ENCODE measurements at places on chromosomes 4 and X. TPM values are rescaled to one million over a fixed set of nuclear protein-coding genes. Genes with fewer than 3 reads are reported as not detected.

GRCh38 chr4:36385951-36386571 is 104.6 kb downstream of the DTHD1 start:
- no peak for DNase-seq

- no peak for DNase-seq
These were observed 91.8 kb upstream of the HPRT1 start for GRCh38 chrX:134368126-134368525.

DNA sequence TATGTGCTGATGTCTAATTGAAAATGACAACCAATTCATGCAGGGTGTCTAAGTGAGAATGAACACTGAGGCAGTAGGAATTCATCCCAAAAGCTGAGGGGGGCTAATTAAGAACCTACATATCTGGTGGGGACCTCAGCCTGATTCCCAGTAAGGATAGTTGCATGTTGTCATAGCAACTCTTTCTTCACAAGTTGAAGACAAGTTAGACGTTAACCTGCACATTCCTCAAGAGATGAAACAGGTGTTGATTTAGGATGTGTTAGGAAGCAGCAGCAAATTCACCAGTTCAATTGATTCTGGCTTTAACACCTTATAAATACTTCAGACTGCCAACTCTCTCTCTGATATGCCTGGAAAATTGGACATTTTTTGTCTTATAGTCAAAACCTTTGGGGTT is 7.3 kb downstream of the FNIP2 start:
- DNase-seq = no peak

F11 gene
- polyA plus RNA-seq = not detected

GRCh38 chrX:119187298-119187697 is 48.8 kb upstream of the PGRMC1 start:
- DNase-seq = no peak

- no peak for DNase-seq
These were observed 115.1 kb upstream of the MXRA5 start for GRCh38 chrX:3461397-3462165.

NXF2B gene
- not detected for polyA plus RNA-seq

EGFL6 gene
- polyA plus RNA-seq = 72.1 TPM

DNA sequence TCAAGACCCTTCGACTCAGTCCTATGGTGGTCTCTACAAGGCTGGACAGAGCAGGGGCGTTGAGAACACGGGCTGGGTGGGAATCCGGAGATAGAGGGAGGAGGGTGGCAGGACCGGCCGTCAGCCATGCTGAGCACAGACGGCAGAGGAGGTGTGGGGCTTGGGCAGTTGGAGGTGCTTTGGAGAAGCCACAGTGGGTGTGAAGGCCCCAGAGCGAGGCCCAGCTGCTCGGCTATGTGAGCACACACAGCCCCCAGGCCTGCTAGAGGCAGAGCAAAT is 4.2 kb downstream of the PDE6B start:
- no peak for DNase-seq

GRCh38 chr4:153927451-153927850 is 138.6 kb upstream of the SFRP2 start:
- DNase-seq = no peak

CTAG1B gene
- polyA plus RNA-seq = not detected

TCEAL2 gene
- 0.28 TPM for polyA plus RNA-seq

CDS1 gene
- polyA plus RNA-seq = 0.28 TPM

DNA sequence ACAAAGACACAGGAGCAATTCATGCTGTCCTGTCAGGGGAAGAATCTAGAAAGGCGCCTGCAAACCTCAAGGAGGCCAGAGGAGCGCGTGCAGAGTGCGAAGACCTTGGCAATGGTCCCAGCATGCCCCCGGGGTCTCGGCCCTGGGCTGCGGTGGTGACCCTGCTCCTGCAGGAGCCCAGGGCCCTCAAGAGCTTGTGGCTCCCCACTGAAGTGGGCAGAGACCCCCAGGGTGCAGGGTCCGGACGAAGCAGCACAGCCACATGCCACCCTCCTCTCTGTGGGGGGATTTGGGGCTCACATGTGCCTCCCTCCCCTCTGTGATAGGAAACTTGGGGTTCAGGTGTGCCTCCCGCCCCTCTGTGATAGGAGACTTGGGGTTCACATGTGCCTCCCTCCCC is 39.3 kb downstream of the GAK start:
- no peak for DNase-seq

DNA sequence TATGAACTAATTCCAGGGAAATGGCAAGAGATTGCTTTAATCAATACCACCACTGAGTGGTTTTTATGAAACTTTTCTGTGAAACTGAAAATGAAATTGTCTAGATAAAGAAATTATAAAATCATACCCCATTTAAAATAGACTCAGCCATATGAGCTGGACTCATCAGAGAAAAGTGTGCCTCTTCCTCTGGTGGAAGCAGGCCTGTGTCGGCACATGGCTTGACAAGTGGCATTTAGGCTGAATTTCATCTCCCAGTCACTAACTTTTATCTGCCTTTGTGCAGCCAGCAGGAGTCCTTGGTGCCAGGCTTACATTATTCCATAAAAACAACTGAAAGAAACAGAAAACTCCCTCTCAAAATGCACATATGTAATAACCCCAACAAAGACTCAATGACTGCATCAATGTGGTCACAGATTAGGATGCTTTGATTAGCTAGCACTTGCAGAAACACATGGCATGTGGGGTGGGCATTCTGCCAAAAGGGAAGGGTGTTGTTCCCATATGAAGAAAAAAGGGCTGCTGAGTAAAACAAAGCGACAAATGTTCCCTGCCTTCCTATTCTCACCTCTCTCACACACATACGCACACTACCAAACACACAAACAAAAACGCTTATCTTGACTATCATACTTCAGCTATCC is 232.3 kb downstream of the PABPC4L start:
- no peak for DNase-seq

DNA sequence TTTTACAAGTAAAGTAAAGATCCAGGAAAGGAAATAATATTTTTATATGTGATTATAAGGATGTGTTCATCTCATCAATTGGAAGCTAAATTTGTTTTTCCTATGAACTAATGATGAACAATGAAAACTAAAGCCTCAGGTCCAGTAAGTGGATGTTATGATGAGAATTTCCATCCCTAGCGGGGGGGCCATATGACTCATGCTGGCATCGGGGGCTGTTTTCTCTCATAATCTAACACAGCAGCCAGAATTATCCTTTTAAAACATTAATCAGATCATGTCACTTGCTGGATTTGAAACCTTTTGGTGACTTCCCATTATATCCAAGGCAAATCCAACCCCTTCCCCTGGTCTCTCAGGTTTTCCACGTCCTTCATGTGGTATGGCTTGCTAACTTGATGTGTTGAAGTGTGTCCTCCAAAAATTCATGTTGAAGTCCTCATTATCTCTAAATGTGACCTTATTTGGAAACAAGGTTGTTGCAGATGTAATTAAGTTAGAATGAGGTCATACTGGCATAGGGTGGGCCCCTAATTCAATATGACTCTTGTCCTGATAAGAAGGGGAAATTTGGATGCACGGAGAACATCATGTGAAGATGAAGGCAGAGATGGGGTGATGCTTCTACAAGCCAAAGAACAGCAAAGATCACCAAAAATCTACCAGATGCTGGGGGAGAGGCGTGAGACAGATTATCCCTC is 96.8 kb downstream of the AKAP4 start:
- DNase-seq = no peak

- no peak for DNase-seq
These were observed 25.7 kb downstream of the TRPC5 start for GRCh38 chrX:112056886-112057285.

- DNase-seq = no peak
These were observed 202.2 kb upstream of the GPRIN3 start for GRCh38 chr4:89509708-89510281.

GRCh38 chr4:145083891-145084605 is 13.9 kb downstream of the ANAPC10 start:
- DNase-seq = no peak

- no peak for DNase-seq
These were observed 165.4 kb upstream of the WDR1 start for GRCh38 chr4:10281996-10282395.

- DNase-seq = no peak
These were observed 355.2 kb downstream of the UNC5C start for GRCh38 chr4:95193391-95194224.

DNA sequence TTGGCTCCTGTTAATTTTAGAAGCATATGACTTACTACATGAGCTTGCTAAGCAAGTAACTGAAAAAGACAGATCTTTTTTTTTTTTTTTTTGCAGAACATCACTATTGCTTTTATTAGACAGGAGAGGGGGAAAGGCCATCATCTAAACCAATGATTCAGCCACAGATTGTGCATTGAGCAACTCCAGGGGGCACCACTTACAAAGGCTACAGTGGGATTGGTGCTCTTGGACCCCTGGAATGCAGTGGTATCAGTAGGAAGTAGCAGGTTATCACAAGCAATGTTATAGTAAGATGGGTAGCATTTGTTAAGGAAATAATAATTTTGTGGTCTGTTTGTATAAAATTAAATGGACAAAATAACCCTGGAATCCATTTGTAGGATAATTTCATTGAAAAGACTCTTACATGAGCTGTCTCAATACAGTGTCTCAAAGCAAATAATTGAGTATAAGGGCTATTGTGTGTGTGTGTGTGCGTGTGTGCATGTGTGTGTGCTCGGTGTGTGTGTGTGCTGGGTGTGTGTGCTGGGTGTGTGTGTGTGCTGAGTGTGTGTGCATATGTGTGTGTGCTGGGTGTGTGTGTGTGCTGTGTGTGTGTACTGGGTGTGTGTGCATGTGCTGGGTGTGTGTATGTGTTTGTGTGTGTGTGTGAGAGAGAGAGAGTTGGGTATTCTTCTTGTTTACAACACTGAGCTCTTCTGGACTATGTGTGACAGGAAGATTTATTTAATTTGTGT is 296.3 kb downstream of the PCDH7 start:
- DNase-seq = no peak

GRCh38 chrX:39650768-39651347 is 446.9 kb downstream of the BCOR start:
- no peak for DNase-seq

DNA sequence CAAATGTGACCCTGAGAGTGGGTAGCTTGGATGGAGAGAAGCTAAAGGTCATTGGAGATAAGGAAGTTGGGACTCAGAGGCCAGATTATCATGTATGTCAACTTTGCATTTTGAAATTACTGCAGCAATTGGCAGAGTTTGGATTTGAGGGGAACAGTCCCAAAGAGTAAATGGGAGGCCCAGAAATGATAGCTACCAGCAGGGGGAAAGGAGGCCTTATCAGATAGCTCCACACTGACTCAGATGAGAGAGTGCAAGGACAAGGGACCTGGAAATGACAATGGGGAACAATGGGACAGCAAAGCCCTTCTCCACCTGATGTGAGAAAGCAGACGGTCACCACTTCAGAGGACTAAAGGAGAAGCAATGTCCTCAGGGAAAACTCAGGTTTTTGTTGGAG is 201.5 kb upstream of the JADE1 start:
- DNase-seq = no peak

DNA sequence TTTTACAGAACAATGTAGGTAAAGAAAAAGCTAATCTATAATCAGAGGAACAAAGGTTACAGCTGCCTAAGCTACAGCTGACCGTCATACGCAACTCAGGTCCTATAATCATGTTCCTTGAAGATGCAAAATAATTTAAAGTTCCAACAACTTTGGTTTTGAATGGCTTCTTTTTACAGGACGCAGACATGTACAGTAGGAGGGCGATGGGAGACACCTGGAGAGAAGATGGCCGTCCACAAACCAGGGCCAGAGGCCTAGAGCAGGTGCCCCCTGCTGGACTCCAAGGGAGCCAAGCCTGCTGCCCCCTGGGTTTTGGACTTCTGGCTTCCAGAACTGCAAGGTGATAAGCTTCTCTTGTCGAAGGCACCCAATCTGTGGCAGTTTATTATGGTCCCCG is 10.6 kb downstream of the HGFAC start:
- no peak for DNase-seq

GRCh38 chr4:126772662-126773061 is 860.1 kb upstream of the INTU start:
- DNase-seq = no peak

DNA sequence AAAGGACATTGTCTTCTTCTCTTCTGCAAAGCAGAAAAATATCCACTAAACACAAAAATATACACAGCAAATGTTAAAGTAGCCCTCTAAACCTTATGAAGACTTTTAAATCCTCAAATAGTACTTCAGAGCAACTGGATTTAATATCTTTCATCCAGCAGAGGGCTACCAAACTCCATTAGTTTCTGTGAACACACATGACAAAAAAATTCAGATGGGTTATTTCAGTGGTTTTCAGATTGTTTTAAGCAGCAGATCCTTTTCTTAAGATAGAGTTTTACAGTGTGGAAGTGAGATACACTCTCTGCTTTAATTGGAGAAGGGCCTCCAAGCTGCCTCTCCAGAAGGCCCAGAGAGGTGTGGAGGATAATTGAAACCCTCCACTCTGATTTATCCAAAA is 56.7 kb downstream of the ANK2 start:
- peak; percentile 62 for DNase-seq

GRCh38 chrX:9327747-9328145 is 137.1 kb upstream of the TBL1X start:
- DNase-seq = no peak

GAGE12F gene
- not detected for polyA plus RNA-seq

- DNase-seq = no peak
These were observed 189.1 kb upstream of the RBPJ start for GRCh38 chr4:26131711-26132110.

DNA sequence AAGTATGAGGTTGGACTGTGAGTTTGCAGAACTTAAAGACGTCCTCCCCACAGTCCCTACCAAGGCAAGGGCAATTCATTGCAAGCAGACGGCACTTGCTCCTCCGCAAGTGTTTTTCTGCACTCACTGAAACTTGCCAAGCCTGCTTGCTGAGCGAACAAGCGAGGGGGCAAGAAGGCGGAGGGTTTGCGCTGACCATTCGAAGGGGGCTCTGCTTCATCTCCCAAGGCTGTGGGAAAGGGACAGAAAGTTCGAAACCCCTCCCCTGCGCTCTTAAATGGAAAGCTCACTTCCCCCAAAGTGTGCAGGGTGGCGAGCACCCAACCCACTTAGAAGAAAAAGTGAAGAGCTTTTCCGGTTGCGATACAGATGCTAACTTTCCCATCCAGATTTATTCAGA is 1.4 kb downstream of the MID1 start:
- DNase-seq = no peak

GRCh38 chr4:55183926-55184599 is 58.7 kb upstream of the KDR start:
- no peak for DNase-seq

ASMT gene
- not detected for polyA plus RNA-seq

DNA sequence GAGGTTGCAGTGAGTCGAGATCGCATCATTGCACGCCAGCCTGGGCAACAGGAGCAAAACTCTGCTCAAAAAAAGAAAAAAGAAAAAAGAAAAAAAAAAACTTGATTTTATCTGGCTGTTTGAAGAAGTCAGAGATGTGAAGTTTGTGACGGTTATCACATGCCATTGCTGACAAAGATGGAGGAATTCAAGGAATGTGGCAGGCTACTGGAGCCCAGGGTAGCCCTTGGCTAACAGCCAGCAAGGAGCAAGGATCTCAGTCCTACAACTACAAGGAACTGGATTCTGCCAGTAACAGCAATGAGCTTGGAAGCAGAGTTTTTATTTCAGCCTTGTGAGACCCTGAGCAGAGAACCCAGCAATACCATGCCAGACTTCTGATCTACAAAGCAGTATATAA is 24.3 kb upstream of the TET2 start:
- no peak for DNase-seq

GRCh38 chrX:20143111-20143510 is 1.5 kb upstream of the EIF1AX start:
- no peak for DNase-seq

- DNase-seq = no peak
These were observed 1112.4 kb downstream of the STIM2 start for GRCh38 chr4:27973056-27973455.

YIPF7 gene
- polyA plus RNA-seq = 2.8 TPM

GRCh38 chr4:118034053-118034785 is at the start of gene NDST3:
TSS of gene NDST3 (plus strand) at chr4:118034486. CDS start at chr4:118053911, 19,425 bp downstream.
- no peak for DNase-seq

ANK2 gene
- polyA plus RNA-seq = 268 TPM

All from forelimb muscle (tissue), 1 donor.